ENCODE measurements at places on chromosomes 2 and 18.

GRCh38 chr2:160737247-160737646, 243.6 kb upstream of the RBMS1 start:
- no peak for DNase-seq

GRCh38 chr18:49111191-49111988, 160.6 kb upstream of the SMAD7 start:
- DNase-seq, result no peak

DNA sequence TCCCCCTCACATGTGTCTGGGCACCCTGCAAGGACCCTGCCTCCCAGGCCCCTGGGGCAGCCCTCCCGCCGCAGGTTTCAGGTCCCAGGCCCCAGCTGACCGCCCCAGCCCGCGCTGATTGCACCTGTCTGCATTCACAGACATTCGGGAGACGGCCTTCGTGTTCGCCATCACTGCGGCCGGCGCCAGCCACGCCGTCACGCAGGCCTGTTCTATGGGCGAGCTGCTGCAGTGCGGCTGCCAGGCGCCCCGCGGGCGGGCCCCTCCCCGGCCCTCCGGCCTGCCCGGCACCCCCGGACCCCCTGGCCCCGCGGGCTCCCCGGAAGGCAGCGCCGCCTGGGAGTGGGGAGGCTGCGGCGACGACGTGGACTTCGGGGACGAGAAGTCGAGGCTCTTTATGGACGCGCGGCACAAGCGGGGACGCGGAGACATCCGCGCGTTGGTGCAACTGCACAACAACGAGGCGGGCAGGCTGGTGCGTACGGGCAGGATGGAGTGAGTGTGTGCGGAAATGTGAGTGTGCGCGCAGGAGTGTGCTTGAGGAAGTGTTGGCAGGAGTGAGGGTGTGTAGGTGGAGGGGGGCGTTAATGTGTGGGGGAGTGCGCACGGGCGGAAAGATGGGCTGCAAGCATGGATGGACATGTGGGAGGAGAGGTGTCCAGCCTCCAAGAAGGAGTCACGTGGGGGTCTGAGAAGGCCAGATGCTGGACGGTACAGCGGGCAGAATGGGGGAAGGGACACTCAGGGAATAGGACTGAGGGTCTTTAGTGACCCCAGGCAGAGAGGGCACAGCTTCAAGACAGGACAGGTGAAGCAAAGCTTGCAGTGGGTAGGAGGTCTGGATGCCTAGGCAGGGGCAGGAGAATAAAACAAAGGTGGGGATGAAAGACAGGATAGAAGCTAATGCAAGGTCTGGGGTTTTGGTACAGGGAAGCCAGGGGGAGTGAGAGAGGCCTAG, 9.0 kb upstream of the WNT10A start:
- no peak for DNase-seq

- DNase-seq, result no peak
Measured at GRCh38 chr18:43271593-43272432, 5.5 kb downstream of the SYT4 start.

- DNase-seq, result no peak
Measured at GRCh38 chr18:60350941-60351340, 21.6 kb downstream of the MC4R start.

- DNase-seq, result no peak
Measured at GRCh38 chr2:25363733-25364132, 22.0 kb upstream of the DNMT3A start.

DNA sequence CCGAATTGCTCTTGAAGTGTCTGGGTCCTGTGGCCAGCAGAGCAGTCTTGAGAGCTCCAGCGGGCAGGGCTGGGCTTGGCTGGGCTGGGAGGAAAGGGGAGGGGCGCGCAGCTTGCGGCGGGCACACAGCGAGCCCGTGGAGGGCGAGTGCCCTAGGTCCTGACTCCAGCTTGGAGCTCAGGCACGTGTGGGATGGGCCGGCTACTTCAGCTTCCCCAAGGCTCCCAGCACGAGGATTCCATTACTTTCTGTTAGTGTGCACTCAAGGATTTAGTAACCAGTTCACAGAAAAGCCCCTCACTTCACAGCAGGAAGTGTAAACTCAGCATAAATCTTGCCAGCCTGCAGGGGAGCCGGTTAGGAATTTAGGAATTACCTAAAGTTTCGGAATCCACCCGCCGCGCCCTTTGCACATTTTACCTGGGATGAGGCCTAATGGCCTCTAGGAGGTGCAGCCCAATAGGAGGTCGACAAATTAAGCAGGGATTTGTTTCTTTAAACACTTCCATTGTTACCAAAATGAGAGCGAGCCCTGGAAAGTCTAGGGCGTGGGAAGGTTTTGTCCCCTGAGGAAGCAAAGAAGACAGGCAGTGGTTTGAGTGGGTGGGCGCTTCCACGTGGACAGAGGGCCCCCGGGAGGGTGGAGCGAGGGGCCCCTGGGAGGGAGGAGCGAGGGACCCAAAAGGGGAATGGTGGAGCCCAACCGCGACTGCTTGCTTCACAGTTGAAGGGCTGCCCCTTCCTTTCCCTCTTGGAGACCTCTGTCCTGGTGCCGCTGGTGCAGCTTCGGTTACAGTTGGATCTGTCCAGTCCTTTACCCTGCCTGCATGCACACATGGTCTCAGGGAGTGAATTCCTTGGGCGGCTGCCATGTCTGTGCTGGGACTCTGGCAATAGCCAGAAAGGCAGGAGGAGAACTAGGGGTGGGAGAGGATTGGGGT, 93.3 kb downstream of the CTAGE1 start:
- no peak for DNase-seq

GRCh38 chr2:39723946-39724827, 54.9 kb downstream of the THUMPD2 start:
- no peak for DNase-seq

DNA sequence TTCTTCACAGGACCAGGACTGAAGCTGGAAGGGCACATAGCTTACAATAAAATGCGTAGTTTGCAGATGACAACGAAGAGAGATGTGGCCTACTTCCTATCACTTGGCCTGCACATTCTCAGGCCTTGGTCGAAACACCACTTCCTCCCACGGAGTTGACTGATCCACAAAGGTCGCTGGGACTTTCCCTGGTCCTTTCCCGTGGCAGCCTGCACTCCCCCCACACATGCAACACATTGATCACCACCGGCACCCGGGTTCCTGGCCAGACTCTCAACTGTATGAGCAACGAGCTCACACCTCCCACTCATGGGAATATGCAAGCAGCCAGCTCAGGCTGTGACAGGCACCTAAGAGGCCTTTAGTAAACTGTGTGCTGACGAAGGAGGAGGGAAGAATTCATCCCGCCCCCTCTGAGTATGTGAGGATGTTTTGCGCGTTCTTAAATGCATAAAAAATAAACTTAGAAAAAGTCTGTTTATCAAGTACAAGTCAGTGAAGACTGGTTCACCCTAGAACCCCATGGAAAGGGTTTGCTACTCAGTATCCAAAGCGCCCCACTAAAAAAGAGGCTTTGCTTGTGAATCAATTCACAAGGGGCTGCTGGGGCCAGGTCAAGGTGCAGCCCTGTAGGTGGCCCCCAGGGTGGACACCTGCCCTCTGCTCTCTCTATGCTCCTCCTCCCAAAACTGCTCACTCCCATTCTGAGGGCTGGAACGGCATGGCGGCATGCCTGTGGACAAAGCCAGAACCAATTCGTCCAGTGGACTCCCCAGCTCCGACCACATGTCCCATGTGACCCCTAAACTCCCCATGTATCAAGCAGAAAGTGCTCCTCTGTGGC, 154.3 kb downstream of the EIPR1 start:
- no peak for DNase-seq

GRCh38 chr18:55380589-55380988, 207.4 kb downstream of the TCF4 start:
- no peak for DNase-seq

DNA sequence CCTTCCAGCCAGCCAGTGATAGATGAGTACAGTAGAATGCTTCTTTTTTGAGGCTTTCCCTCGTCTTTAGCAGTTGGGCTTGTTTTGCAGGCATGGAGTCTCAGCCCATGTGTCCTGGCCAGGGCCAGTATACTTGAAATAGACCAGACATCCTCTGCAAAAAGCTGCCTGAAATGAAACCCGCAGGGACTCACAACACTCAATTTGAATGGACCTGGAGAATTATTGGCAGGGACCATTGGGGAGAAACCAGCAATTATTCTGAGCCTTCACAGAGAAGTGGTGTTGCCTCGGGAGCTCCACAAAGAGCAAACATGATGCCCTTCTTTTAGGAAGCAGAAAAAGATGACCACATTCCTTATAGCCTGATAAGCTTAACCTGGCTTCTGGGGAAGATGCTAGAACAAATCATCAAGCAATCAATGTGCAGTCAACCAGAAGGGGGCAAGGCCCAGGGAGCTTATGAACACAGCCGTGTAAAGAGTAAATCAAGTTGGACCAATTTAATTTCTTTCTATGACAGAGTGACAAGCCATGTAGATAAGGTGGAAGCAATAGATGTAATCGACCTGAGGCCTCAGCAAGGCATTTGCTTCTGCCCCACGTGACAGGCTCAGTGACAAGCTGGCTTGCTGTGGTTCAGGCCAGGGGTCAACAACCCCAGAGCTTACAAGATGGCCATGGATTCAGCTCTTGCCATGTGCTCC, 42.1 kb downstream of the BOD1L2 start:
- DNase-seq, result no peak

DNA sequence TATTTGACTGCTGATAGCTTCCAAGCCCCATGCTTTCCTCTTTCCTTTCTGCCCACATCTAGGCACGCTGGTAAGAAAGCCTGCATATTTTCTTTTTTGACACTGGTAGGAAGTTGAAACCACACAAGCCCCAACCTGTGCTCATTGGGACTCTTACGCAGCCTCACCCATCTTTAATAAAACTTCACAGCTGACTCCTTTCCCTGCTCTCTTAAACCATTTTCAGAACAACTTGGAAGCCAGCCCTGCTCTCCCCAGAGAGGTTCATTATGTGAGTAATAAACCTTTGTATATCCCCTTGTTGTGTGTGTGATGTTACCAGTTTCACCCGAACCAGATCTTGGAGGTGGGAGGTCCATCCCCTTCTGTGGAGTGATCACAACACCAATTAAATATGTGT, 268.4 kb downstream of the GPD2 start:
- DNase-seq, result no peak

DNA sequence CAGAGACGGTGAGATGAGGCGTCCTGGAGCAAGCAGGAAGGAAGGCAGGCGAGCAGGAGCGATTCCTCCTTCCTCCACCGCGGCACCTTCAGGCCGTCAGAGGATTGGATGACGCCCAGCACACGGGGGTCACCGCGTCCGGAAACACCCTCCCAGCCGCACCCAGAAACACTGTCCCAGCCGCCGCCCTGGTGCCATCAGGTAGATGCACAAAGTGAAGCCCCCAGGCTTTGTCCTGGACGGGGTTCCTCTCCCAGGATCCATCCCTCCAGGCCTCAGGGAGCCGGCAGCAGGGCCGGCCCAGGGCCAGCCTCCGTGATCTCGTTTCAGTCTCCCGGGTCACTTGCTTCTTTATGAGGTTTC, 31.5 kb downstream of the RTP5 start:
- no peak for DNase-seq

DNA sequence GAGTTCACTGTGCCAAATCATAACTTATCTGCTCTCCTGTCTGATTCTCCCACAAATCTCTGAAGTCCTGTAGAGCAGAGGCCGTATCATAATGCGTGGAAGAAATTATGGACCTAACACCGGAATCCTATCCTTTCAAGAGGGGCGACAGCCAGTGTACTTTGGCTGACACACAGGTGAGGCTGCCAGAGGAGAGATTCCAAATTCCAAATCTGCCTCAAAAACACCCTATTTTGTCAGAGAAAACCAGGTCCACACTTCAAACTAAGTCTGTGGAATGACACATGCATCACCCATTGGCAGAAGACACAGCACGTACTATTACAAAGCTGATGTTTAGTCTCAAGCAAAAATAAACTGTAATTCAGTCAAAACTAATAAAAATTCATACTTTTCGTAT, 139.2 kb upstream of the PID1 start:
- DNase-seq, result no peak

- peak; percentile 25 for DNase-seq
Measured at GRCh38 chr2:223692191-223692947, 90.2 kb upstream of the SCG2 start.

DNA sequence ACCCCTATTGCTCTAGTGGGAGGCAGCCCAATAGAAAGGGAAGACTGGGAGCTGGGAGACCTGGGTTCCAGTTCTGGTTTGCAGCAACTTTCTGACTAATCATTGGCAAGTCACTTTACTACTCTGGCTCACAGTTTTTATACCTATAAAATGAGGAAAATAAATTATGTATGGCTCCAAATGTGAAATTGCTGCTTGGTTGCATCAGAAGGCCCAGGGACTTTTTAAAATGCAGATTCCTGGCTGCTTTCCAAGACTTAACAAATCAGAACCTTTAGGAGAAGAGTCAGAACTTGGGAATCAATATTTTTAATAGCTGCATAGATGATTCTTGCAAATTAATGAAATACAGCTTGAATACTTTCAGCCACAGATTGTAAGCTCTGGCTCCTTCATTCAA, 943.9 kb downstream of the EPHA4 start:
- DNase-seq, result no peak

DNA sequence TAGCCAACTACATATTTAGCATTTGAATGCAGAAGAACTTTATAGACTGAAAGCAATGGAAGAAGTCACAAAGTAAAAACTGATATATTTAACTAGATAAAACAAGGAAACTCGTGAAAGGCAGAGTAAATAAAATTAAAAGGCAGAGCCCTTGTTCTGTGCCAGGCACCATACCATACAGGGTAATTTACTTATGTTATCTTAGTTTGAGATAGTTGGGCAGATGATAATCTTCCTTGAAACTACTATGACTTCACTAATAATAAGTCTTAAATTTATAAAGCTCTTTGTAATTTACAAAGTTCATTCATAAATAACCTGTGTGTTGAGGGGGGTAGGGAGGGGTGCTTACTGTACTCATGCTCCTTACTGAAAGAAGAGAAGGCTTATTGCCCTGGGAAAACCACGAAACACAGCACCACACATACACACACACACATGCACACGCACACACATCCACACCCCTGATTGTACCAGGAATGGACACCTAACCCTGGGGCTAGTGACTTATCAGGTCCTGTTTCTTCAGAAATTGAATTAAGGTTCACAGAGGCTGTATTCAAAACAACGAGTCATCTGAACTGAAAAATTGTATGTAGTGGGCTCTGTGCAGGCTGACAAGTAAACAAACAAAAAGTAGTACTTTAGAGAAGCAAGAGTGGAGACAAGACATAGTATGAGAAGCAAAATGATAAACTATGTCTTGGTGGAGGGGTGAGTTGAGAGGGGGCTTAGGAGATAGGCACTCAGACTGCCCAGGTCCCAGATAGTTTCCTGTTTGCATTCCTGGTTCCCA, 38.1 kb downstream of the AGFG1 start:
- no peak for DNase-seq
